Activated T-cell treated with anti-CD3 and anti-CD28 coated beads for 24 hours (primary cell): ENCODE measurements at places on chromosomes 6 and 20.

- no peak for DNase-seq
Observed at GRCh38 chr6:120994573-120994967, 339.7 kb downstream of the TBC1D32 start.

DNA sequence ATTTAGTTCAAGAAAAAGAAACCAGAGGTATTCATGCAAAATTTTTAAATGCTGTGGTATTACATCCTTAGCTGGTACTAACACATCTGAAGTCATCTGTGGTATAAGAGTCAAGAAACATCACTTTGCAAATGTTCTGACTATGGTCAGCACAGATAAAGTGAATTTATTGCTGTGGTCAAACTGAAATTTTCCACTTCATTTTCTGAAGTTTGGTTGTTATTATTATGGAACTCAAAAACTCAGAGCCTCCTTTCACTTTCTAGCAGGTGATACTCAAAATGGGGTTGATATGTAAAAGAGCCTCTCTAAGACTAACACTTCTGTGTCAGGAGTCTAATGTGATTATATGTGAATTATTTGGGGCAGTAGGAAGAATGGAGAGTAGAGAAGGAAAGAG is 257.8 kb downstream of the RNGTT start:
- DNase-seq: no peak

DNA sequence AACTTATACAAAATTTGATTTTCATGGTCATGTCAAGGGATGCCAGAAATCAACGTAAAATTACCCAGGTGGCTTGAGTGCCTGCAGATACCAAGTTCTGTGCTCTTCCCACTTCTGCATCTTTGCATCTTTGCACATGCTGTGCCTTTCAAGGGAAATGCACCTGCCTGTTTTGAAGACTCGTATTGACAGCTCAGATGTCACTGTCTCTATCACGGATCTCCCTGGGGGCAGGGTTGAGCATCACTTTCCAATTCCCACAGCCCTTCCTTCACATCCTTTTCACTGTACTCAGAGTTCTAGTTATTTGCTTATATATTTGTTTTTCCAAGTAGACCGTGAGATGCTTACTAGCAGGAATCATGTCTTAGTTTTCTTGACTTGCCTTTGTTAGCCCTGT is 274.2 kb downstream of the CDH26 start:
- DNase-seq: no peak

DNA sequence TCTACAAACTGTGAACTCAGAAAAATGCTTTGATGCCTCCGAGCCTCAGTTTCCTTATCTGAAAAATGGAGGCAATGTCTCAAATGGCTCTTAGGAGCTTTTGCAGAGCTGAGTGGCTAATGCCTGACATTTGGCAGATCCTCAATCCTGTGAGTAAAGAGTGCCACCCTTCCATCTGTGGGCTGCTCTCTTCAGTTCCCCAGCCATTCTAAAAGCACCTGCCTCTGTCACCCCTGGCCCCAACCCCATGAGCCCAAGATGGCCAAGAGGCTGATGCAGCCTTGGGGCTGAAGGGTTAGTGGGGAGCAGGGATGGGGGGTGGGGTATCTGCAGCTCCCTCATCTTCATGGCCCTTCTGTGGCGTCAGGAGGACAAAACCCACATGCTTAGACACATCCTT is 14.5 kb upstream of the GUCA1A start:
- no peak for DNase-seq

- DNase-seq: no peak
Observed at GRCh38 chr6:38974389-38975151, 74.0 kb upstream of the GLP1R start.
